ENCODE measurements at places on chromosomes 3 and 15.

DNA sequence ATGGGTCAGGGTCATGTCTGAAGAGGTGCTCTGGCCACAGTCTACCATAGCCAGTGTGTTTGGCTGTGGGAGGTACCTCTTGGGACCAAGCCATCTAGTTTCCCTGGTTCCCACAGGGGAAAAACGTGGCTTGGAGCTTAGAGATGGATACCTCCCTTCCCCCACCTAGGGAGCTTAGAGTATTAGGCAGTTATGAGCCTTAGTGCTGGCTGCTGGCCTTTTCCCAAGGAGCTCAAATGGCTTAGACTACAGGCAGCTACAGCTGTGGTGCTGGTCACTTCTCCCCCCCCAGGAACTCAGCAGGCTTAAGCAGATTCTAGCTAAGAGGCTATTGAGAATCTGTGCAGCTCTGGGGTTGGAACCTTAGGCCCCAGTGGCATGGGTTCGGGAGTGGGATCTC is 591.2 kb downstream of the NSUN3 start:
- DNase-seq = no peak
- no peaks in the 10 kb centered on the region for H3K4me1 ChIP-seq
- H3K36me3 ChIP-seq = no peaks in the 10 kb centered on the region
- no peak overlapping the region for H3K4me3 ChIP-seq
- no peaks in the 10 kb centered on the region for H3K27me3 ChIP-seq

GRCh38 chr15:85116066-85116465 is 134.4 kb downstream of the PDE8A start:
- no peak overlapping the region for H3K4me3 ChIP-seq
- no peak overlapping the region for H3K27ac ChIP-seq
- no peaks in the 10 kb centered on the region for H3K27me3 ChIP-seq

DNA sequence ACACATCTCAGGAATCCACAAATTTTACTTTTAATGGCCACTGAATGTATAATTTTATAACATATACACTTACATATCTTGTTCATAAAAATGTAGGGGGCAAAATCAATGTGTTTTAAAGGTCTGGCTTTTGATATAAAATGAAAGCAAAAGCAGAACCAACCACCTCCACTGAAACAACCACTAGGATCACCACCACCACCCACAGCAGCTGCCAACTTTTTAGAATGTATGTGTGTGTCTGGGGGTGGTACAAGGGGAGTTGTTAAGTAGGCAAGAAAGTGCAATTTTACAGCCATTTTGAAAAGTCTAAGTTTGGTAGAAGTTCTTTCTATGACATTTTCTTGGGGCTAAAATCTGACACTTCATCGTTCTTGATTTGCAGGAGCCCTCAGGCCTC is 44.0 kb downstream of the OTOL1 start:
- DNase-seq = no peak
- no peak overlapping the region for H3K27ac ChIP-seq
- H3K4me3 ChIP-seq = no peak overlapping the region
- H3K36me3 ChIP-seq = no peaks in the 10 kb centered on the region
- no peaks in the 10 kb centered on the region for H3K4me1 ChIP-seq

DNA sequence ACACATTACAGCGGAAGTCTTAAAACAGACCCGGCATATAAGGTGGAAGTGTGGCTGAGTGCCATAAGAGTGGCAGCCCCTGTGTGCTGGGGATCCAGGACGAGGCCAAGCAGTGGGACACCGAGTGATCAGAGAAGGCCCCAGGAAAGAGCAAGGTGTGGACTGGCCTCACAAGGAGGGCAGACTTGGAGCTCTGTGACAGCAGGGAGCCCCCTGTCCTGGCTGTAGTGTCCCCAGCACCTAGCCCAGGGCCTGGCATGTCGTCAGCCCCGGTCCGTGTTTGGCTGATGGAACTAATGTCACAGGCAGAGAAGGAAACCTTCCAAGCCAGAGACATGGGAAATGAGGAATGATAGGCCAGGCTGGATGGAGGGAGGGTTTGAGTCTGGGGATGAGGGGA is 4.8 kb downstream of the PDIA5 start:
- no peak overlapping the region for H3K27ac ChIP-seq
- H3K4me3 ChIP-seq = no peak overlapping the region
- peaks cover 14% of the 10 kb centered on the region for H3K4me1 ChIP-seq
- no peaks in the 10 kb centered on the region for H3K36me3 ChIP-seq
- DNase-seq = no peak
- no peaks in the 10 kb centered on the region for H3K27me3 ChIP-seq

GRCh38 chr3:76841747-76842146 is 198.2 kb upstream of the ROBO2 start:
- H3K27me3 ChIP-seq = no peaks in the 10 kb centered on the region
- no peak for DNase-seq

- H3K27me3 ChIP-seq = peaks cover 24% of the 10 kb centered on the region
- H3K4me3 ChIP-seq = peak overlapping the region; percentile 58
- H3K27ac ChIP-seq = no peak overlapping the region
Measured at GRCh38 chr3:129974833-129975704, 549 bp downstream of the TRH start.

- DNase-seq = no peak
- peaks cover 13% of the 10 kb centered on the region for H3K27me3 ChIP-seq
- no peak overlapping the region for H3K27ac ChIP-seq
- no peak overlapping the region for H3K4me3 ChIP-seq
Measured at GRCh38 chr3:176937541-176937940, 259.7 kb downstream of the TBL1XR1 start.

DNA sequence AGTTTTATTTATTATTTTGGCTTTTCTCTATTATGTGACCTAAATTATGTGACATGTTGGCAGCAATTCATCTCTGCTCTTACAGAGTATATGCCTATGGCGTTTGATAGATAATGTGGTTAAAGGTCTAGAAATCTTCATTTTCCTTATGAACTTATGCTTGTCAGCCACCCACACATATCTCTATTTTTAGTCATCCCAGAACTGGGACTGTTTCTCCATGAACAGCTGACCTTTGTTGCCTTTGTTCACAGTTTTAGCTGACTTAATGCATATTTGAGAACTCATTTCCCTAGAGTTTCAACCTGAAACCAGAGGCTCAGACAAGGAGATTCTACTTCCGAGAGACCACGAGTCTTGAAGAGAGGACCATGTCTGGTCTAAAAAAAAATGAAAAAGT is 176.5 kb downstream of the RAP2B start:
- no peak for DNase-seq
- H3K27ac ChIP-seq = no peak overlapping the region
- H3K36me3 ChIP-seq = no peaks in the 10 kb centered on the region

- no peak overlapping the region for H3K4me3 ChIP-seq
- H3K36me3 ChIP-seq = peaks cover 11% of the 10 kb centered on the region
- no peaks in the 10 kb centered on the region for H3K4me1 ChIP-seq
- no peak for DNase-seq
- no peaks in the 10 kb centered on the region for H3K27me3 ChIP-seq
- H3K27ac ChIP-seq = peak overlapping the region; percentile 45
Measured at GRCh38 chr3:172312001-172312400, 136.3 kb downstream of the GHSR start.

DNA sequence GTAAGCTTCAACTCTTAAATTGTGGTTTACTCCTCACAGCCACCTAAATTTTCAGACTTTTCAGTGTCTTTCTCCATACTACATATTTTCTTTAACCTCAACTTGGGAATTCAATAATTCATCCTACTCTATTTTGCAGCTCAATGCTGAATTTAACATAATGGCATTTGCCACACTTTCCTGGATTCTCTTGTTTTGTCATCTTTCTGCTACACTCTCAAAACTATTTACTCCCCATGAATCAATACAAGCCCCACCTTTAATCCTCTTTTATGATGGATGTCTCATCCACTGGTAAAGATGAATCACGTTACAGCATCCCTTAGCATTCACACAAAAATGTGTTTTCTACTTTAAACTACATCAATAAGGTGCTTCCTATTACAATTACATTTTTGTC is 19.6 kb upstream of the CHMP2B start:
- H3K27ac ChIP-seq = no peak overlapping the region
- no peak for DNase-seq
- no peaks in the 10 kb centered on the region for H3K4me1 ChIP-seq
- no peaks in the 10 kb centered on the region for H3K36me3 ChIP-seq
- H3K4me3 ChIP-seq = no peak overlapping the region
- peaks cover 4% of the 10 kb centered on the region for H3K27me3 ChIP-seq

- H3K27ac ChIP-seq = no peak overlapping the region
- H3K4me3 ChIP-seq = peak overlapping the region; percentile 84
- peaks cover 33% of the 10 kb centered on the region for H3K4me1 ChIP-seq
- H3K27me3 ChIP-seq = peaks cover 21% of the 10 kb centered on the region
- peak; percentile 49 for DNase-seq
Measured at GRCh38 chr15:90665288-90666134, 51.6 kb upstream of the BLM start.

DNA sequence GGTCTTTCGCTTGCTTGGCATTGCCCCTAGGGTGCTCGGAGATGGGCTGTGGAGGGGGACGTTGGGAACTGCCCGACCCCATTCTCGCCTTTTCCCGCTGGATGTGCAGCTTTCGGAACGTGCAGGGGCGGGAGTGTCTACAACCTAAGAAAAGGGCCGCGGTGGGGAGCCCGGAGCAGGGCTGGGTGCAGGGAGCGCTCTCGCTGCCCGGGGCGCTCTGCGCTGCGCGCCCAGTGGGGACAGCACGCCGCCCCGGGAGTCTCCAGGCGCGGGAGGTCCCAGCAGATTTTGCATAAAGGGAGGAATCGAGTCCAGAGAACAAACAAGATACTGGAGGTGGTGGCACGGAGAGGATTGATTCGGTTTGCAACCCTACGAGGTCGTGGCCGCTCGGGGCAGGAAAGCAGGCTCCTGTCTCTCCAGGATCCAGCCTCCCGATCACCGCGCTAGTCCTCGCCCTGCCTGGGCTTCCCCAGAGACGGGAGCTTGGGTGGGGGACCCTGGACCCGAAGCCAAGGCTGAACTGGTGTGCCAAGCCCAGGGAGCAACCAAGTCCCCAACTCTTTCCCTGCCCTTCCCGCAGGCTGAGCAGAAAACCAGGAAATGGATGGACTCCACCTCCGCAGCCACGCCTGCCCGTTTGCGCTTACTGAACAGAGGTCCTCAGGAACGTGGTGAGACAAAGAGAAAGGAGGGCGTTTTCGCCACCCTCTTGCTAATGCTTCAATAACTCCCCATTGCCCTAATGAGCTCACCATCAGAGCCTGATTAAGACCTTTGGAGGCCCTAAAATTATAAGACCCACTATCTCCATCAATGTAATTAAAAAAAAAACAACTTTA is 59.7 kb downstream of the NOX5 start:
- H3K27ac ChIP-seq = no peak overlapping the region
- peaks cover 4% of the 10 kb centered on the region for H3K4me1 ChIP-seq
- DNase-seq = no peak
- peaks cover 29% of the 10 kb centered on the region for H3K27me3 ChIP-seq
- no peak overlapping the region for H3K4me3 ChIP-seq
- no peaks in the 10 kb centered on the region for H3K36me3 ChIP-seq

DNA sequence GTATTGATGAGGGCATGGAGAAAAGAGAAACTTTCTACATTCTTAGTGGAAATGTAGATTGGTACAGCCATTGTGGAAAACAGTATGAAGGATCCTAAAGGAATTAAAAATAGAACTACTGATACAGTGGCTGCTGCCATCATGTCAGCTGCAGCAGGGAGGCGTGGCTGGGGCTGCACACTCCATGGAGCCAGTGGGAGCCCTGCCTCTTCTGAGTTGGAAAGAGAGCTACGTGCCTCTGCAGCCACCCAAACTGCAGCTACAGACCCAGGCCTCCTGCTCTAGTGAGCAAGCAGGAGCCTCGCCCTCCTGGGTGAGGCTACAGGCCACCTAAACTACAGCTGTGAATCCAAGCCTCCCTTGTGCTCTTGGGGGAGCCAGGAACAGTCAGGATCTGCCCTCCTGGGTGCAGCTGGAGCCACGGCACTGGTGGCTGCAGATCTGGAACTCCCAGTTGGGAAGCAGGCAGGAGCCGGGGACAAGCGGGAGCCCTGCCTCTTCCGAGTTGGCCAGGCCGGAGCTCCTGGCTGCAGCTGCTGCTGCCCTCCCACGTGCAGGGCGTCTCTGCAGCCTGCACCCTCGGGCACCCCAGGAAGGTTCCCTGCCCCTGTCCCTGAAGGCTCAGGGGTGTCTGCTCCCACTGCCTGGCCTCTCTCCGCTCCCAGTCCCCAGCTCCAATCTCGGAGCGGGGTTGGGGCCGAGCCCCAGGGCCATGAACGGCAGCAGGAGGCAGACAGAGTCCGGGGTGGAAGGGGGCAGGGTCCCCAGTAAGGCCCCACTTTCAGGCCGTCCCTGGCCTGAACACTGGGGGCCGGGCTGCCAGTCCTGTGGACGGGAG is 64.5 kb downstream of the THBS1 start:
- no peak for DNase-seq
- H3K36me3 ChIP-seq = no peaks in the 10 kb centered on the region
- peaks cover 3% of the 10 kb centered on the region for H3K27me3 ChIP-seq

DNA sequence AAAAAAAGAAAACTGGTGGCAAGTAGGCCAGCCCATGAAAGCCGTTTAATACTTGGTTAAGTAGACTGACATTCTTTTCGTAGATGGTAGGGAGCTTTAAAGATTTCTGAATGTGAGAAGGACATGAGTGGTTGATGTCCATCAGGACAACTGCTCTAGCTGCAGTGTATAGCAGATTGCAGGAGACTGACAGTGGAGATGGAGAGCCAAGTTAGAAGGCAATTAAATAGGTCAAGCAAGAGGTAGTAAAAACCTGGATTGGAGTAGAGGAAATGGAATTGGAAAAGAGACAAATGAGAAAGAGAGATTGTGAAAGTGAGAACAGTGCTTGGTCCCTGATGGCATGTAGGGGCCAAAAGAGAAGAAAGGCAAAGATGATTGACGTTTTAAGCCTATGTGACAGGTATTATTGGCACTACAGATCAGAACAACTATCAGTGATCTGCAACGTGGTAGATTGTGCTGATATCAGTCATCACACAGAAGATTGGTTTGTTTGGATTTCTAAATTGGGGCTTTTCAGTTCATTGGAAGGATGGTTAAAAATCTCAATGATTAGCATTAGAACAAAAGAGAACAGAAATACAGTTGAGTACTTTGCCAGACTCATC is 74.0 kb downstream of the CNTN4 start:
- H3K4me1 ChIP-seq = no peaks in the 10 kb centered on the region
- no peaks in the 10 kb centered on the region for H3K27me3 ChIP-seq
- no peak overlapping the region for H3K27ac ChIP-seq
- no peak overlapping the region for H3K4me3 ChIP-seq
- no peaks in the 10 kb centered on the region for H3K36me3 ChIP-seq

DNA sequence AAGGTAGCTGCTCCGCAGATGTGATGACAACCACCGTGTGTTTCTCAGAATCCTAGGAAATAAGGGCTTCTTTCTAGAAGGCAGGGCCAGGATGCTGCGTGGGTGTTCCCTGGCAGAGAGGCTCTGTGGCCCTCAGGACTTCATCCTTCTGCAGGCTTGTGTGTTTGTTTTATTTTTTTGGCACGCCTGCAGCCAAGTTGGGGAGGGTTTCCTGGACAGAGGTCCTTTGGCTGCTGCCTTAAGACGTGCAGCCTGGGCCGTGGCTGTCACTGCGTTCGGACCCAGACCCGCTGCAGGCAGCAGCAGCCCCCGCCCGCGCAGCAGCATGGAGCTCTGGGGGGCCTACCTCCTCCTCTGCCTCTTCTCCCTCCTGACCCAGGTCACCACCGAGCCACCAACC is at the start of gene CLEC3B:
CLEC3B (plus strand) TSS at position 266 of the 400 bp plus-strand sequence; CDS start at position 326, 60 bp downstream.
- no peaks in the 10 kb centered on the region for H3K36me3 ChIP-seq
- no peak within 1 kb of the TSS for H3K27ac ChIP-seq
- H3K4me3 ChIP-seq = no peak within 1 kb of the TSS
